ENCODE measurements at places on chromosomes 2 and 18.
A peak's percentile ranks its signal among the peaks of the same experiment; 100 is the strongest.

DNA sequence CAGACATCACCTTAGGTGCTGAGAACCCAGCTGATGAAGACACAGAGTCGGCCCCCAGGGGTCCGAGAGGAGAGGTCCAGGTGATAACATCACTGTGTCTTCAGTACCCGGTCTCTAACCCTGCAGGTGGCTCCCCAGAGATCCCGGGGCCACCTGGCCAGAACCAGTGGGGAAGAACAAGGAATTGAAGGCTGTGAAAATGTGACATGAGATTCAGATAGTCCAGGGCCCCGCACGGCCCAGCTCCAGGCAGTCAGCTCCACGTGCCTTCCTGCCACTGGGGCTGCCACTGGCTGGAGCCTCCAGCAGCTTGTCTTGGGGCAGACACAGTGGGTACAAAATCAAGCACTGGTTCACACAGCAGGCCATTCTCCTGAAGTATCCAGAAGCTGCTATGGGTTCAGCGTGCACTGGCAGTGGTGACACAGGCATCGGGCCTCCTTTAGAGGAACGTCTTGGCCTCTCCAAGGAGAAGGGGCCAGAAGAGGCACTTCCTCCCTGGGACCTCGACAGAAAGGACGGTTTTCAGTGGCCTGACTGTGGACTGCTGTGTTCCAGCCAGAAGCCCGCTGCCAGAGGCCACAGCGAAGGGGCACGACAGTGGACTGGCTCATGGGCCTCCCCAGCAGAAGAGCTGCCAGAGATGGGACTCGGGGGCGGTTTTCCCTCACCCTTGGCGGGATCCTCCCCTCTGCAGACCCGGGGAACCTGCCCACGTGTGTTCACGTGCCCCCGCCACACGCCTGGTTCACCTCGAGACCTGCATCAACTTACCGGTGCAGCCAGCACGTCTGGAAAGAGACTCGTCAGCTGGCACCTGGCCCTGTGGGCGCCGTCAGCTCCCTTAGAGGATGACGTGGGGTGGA is 150.4 kb downstream of the HDAC4 start:
- DNase-seq: peak; percentile 5

GRCh38 chr2:152560166-152560565 is 157.1 kb downstream of the PRPF40A start:
- DNase-seq: no peak

DNA sequence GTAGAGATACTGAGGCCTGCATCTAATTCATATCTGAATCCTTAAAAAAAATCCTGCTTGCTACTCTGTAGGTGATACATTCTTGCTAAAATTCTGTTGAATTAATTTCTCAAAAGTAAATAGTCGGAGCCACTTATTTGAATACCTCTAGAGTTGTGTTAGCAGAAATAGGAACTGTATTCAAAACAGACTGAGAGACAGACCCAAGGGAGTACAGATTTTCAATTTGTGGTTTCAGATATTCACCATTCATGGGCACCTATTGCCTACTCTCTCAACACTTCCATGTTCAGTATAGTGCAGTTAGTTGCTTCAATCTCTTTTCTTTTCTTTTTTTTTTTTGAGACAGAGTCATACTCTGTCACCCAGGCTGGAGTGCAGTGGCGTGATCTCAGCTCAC is 46.6 kb upstream of the CTLA4 start:
- DNase-seq: no peak

GRCh38 chr2:134280231-134280630 is 26.4 kb downstream of the MGAT5 start:
- DNase-seq: no peak

DNA sequence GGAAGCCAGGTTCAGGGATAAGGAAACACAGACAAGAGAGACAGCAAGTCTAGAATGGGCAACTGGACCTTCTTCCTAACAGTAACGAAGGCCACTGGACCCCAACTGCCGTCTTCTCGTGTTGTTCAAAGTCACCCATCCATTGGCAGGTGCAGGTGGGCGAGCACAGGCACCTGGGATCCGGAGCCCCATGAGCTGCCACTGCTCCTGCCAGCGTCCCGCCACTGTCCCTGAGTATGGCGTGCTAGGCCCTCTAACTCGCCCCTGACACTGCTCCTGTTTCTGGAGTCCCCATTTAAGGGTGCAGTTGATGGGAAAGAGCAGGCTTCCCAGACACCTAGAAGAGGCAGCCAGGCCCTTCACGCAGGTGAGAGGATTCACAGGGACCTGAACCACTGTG is 48.0 kb downstream of the NDUFA10 start:
- DNase-seq: no peak

- no peak for DNase-seq
Measured at GRCh38 chr2:37625156-37625555, 46.3 kb downstream of the CDC42EP3 start.

- DNase-seq: no peak
Measured at GRCh38 chr2:234025466-234025865, 25.0 kb upstream of the SPP2 start.

GRCh38 chr18:58209326-58209725 is 165.3 kb downstream of the NEDD4L start:
- DNase-seq: no peak

DNA sequence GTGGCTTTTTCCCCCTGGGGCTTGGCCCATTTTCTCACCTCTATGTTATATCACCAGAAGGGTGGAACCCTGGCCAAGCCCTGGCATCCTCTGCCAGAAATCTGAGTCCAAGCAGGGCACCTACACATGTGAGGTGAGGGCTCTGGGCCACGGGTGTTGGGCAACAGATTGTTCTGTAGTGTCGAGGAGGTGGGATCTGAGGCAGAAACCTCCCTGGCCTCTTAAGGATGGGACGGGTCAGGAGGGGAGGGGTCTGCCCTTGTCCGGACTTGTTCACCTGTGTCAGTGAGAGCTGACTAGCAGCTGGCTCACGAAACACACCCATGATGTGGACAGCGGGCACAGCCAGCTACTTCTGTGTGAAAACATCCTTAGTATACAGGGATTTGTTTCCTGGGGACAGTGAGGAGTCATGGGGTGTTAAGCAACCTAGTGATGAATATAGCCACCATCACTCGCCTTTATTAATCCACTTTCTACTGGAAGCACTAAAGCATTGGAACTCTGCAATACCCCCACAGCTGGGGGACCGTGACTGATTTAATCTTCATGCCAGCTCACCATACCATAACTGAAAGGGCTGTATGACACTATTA is 35.6 kb downstream of the EPAS1 start:
- DNase-seq: no peak

DNA sequence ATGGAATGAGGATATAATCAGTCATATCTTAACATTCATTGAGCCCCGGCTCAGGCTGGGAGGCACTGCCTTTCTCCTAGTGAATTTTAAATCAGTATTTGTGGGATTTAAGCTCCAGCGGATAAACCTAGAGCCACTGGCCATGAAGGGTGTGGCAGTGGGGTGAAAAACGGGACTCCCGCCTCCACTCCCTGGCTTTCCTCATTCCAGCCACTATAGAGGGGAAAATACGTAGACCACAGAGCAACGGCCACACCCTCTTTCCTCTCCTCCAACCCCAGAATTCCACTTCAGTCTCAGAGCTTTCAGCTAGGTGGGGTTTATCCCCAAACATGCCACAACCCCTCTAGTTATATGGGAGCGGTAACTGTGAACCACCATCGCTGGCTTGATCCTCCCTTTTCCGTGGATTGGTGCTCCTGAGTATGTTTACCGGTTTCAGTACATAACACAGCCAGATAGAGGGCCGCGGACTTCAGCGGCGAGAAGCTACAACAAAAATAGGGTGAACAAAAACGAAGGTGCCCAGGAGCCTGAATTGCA is 70.6 kb upstream of the ITGB6 start:
- no peak for DNase-seq
